ENCODE measurements at places on chromosomes 16 and 17.
A peak's percentile ranks its signal among the peaks of the same experiment; 100 is the strongest.

- DNase-seq = peak; percentile 52
These were observed 3.2 kb downstream of the SOST start for GRCh38 chr17:43755389-43755875.

DNA sequence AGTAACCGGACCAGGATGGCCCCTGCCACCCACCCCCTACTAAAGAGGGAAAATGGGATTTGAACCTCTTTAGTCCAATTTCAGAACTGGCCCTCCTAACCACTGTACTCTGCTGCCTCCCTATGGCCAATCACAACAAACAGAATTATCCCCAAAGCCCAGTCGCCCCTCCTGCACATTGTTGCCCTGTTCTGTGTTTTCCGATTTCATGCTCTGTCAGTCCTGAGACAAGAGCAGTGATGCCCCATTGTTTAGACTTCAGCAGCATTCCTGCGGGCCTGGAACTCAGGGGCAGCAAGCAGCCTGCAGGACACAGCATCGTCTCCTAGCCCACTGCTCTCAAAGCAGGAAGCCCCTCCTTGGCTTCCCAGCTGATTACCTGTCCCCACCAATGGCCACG, 20.5 kb upstream of the KLHL11 start:
- DNase-seq = no peak

GRCh38 chr17:49739641-49740271, 24.2 kb downstream of the FAM117A start:
- DNase-seq = peak; percentile 93

GRCh38 chr16:83807327-83807709, 460 bp upstream of the HSBP1 start:
- peak; percentile 62 for DNase-seq

DNA sequence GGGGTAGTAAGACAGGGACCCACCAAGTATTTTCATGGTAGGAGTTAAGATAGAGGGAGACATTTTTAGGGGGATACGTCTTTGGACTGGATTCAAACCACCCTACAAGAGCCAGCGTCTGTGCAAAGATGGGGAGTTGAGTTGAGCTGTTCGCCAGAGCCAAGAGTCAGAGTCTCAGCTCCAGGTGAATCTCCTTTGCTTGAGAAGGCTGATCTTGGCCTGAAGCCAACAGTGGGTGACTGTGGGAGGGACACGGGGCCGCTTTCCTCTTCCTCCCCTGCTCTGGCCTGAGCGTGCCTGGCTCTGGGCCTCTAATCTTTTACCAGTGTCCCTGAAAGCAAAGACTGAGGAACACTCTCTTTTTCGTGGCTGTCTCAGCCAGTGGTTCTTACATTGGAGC, 5.4 kb downstream of the TLE7 start:
- no peak for DNase-seq

DNA sequence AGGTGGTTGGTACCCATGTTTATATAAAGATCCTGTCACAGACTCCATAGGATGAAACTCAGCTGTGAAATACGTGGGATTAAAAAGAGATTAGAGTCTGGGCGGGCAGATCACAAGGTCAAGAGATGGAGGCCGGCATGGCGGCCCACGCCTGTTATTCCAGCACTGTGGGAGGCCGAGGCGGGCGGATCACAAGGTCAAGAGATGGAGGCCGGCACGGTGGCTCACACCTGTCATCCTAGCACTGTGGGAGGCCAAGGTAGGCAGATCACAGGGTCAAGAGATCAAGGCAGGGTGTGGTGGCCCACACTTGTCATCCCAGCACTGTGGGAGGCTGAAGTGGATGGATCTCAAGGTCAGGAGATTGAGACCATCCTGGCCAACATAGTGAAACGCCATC, 3.9 kb downstream of the ANAPC11 start:
- no peak for DNase-seq

DNA sequence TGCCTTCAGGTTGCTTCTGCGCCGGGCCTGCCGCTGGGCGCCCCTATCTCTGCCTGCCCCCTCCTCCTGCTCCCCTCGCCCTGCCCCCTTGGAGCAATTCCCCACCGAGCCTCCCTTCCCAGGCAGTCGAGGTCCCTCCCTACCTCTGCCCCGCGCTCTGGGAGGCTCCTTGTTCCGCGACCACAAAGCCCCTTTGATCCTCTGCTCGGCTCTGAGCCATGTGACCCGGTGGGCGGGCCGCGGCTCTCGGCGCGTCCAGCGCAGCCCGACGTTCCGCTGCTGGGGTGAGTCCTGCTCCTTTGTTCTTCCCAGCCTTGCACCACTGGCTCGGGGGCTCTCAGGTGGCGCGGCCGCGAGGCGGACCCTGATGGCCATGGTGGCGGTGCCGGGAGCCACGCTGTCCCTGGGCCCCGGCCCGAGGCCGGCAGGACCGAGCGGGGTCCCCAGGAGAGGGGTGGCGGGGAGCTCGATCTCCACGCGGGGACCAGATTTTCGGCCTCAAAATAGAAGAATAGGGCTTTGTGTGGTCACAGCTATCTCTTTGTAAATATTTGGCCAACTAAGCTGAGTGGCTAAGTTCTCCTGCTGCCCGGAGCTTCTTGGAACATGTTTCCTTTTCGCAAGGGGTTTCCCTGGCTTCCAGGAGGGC, 310.6 kb downstream of the SEC14L1 start:
- peak; percentile 89 for DNase-seq

DNA sequence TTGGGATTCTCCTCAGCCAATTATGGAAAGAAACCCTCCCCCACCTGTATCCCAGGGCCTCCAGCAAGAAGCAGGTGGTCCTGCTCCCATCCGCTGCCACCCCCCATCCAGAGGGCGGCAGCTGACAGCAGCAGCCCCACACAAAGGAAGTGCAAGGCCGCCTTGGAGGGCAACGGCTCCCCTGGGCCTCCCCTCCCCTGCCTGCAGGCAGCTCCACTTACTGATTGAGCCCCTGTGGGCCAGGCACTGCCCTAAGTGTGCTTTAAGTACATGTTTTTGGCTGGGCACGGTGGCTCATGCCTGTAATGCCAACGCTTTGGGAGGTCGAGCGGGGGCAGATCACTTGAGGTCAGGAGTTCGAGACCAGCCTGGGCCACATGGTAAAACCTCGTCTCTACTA, 257.6 kb downstream of the PARN start:
- DNase-seq = no peak

- no peak for DNase-seq
These were observed 43.9 kb upstream of the SLC5A11 start for GRCh38 chr16:24801761-24802302.

DNA sequence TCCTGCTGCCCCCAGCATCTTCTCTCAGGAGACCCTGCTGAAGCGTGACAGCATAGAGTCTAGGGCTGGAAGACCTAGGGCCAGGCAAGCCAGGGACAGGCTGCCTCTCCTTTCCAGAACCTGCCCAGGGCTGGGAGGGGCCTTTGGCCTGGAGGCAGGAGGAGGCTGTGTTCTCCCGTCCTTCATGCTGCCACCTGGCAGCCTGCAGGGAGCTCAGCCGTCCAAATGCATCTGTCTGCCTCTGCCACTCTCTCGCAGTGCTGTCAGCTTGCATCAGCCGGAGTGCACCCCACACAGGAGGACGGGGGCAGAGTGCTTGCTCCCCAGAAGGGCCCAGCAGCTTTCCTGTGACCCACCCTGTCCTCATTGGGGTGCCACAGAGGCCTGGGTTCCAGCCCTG, 31.3 kb downstream of the ARHGAP23 start:
- no peak for DNase-seq

DNA sequence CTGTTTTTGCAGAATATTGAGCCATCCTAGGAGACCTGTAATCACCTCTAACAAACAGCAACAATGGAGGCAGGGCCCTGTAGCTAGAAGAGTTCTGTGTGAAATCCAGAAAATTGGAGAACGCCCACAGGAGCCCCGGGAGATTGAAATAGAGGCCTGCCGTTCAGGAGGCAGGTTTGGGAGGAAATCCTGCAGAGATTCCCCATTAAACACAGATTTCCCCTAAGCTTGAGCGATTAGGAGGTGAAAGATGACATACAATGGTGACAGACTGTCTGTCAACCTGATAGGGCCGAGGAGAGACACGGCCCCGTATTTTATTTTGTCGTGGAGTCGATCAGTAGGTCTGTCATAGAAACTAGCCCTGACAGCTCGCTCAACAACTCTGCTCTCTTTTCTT, 18.2 kb downstream of the CDK5RAP3 start:
- DNase-seq = no peak

DNA sequence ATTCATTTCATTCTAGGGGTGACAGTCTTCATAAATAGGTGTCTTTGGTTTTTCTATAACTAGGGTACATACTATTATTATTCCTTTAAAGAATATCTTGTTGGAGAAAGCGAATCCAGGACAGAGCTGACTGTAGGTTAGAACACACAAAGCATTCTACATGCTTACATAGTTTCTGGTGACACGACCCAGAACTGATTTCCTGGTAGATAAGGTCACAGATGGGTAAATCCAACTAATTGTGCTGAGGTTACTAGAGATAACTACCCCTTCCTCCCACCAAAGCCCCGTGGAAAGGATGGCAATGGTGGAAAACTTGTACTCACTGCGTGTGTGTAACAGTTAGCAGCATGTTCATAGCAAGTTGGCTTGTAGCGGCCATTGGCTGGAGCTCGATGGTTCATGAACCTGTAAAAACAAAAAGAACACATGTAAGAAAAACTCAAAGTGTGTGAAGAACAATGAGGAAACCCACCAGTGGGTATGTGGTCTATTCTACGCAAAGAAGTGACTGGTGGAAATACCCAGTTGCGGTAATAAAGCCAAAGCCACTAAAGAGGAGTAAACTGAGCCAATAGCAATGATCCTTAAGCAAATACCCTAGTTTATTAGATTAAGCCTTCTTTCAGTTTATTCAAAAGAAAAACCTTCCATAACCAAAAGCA, 7.7 kb downstream of the MMD start:
- no peak for DNase-seq

DNA sequence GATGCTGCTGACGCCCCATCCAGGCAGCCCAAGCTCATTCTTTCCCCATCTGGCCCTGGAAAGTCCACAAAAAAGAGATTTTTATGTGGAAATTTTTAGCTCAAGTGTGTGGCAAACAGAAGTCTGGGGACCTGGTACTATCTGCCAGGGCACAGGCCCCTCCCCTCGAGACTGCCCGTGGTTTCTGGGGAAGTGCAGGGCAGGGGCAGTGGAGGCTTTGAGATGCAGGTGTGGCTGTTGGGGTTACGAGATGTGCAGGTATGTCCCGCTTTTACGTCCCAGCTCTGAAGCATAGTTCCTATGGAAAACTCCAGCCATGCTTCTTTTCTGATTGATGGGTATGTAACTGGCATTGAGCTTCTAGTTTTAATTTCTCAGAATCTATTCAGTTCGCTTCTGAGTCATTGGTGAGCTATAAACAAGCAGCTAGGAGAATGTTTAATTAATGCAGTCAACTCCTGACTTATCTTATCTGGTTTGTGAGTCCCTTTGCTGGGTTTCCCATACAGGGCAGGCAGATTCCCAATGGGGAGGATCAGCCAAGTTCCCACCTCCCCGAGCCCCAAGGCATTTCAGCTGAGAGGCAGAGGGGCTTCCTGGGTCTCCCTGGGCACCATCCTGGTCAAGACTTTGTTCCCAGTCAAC, 16.2 kb downstream of the TBX4 start:
- DNase-seq = peak; percentile 34

GRCh38 chr16:454397-454940, 29.0 kb downstream of the RAB11FIP3 start:
- no peak for DNase-seq

GRCh38 chr17:2450016-2450650, 49.3 kb upstream of the MNT start:
- no peak for DNase-seq

DNA sequence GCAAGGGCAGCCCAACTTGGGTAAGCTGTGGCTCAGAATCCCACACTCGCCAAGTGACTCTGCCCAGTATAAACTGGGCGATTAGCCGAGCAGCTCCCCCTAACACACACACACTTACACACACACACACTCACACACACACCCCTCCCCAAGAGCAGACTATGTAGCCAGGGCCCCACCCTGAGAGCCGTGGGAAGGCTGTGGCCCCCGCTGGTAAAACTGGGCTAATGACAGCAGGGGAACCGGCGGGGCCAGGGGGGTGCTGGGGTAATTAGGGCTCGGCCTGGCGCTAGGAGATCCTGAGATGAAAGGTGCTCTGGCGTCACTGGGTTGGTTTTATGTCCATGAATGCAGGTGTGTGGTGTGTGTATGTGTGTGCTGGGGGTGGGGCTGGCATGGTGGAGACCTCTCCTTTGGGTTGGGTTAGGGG, 1.1 kb upstream of the THRA start:
- DNase-seq = no peak

DNA sequence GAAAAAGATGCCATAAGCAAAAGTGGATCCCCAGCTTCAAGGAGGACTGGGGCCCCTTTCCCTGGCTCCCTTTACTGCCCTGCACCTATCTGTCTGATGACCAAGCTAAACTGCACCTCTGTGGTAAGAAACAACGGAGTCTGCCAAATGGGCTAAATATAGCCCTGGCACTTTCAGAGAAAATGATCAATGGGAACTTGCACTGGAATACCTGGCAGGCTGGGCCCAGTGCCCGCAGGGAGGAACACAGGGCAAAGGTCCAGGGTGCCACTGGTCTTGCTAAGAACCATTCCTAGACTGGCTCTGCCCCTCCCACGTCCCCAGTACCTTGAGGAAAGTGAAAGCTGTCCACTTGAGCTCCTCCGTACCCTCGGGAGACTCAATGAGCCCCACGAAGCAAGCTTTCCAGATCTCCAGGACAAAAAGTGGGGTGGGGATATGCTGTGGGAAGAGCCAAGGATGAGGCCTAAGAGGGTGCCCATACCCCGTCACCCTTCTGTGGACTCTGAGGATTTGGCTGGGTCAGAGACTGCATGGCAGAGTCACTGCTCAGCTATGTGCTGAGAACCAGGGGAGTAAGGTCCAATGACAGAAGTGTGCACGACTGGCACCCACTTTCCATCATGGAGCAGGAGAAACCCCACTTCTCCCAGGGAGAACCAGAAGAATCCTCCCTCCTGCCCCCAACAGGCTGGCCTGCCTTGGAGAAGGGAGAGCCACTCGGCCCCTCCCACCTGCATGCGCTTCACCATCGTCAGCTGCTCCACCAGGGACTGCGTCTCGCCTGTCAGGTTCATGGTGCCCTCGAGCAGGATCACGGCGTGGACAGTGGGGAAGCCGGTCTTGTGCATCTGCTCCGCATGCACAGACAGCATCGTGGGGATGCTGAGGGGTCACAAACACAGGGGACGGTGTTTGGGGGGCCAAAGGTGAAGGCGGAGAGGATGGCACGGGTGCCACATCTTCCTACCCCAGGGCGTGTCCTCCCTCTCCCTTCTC, 17.4 kb downstream of the CSF3 start:
- peak; percentile 83 for DNase-seq

DNA sequence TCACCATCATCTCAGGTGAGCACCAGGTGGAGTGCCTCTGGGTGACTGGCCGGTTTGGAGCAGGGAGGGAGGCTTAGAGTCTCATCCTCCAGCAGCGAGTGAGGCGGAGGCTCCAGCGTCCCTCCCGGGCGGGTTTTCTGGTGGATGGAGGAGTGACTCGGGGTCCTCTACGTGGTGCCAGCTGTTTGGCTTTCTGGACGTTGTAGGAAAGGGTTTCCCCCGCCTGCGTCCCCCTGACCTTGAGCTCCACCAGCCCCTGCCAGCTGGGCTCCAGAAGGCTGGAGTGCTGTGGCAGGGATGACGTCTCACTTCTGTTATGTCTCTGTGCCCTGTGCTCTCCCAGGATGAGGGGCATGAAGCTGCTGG, 522 bp downstream of the DNASE1 start:
- DNase-seq = peak; percentile 55
